ENCODE measurements at places on chromosomes 4 and X.

GRCh38 chr4:151644622-151645021 lies 116.2 kb downstream of the GATB start:
- DNase-seq, result peak; percentile 1

DNA sequence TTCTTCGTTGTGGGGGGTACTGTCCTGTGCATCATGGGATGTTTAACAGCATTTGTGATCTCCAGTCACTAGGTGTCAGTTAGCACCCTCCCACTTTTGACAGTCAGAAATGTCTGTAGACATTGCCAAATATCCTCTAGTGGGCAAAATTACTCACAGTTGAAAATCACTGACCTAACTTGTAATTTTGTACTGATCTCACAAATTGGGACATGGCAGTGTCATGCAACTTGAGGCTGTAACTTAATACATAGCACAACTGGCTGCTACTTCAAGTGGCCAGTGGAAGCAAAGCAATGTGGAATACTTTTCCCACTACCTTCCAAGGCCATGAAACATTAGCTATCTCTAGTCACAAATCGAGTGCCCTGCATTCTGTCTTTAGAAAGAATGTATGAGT lies 23.2 kb upstream of the TSPAN7 start:
- DNase-seq, result no peak

DNA sequence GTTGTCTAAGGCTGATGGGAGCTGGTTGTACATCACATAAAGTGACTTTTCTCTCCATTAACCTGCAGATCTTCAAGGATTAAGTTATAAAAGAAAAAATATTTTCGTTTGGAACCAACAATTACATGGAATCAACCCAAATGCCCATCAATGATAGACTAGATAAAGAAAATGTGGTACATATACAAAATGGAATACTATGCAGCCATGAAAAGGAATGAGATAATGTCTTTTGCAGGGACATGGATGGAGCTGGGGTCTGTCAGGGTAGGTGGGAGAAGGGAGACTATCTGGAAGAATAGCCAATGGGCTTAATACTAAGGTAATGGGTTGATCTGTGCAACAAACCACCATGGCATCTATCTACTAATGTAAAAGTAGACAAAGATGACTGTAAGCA lies 313.2 kb downstream of the FSTL5 start:
- no peak for DNase-seq

GRCh38 chrX:153779891-153780677 lies 757 bp upstream of the SRPK3 start:
- DNase-seq, result no peak

DNA sequence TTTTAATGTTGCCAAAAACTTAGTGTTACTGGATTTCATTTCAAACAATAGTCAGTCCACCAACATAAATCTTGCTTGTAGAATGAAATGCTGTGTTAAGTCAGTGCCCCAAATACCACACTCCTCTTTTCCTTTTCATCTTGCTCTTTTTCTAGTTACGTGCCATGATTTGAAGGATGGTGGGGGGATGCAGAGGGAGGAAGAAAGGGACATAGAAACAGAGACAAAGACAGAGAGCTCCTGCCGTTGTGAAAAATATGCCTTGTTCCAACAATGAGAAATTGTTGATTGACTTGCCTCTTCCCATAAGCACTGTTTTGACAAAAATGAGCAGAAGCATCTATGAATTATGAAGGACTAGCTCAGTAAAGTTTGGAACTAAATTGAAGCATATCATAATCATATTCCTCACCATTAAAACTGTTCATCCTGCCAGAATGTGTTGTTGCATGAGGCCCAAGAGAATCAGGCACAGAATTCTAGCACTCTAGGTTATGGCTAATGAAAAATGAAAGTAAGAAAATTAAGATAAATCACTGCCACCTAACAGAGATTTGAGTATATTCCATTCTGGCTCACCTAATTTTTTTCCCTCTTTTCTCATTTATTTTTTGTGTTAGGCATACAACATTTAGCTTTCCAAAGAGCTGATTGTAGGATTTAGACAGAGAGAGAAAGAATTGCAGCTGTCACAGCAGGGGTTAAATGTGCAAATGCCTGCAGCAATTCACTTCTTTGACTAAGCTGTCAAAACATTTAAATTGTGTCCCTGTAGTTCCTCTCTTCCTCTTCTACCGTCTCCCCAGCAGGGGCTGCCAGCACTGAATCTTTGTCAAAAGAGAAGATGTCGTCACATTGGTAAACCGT lies 111.6 kb upstream of the PTPN13 start:
- no peak for DNase-seq

DNA sequence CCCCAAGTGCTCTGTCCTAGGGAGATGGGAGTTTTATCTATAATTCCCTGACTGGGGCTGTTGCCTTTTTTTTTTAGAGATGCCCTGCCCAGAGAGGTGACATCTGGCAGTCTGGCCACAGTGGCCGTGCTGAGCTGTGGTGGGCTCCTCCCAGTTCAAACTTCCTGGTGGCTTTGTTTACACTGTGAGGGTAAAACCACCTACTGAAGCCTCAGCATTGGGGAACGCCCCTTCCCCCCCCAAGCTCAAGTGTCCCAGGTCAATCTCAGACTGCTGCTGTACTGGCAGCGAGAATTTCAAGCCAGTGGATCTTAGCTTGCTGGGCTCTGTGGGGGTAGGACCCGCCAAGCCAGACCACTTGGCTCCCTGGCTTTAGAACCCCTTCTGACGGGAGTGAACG lies 38.3 kb upstream of the CBLL2 start:
- no peak for DNase-seq

- DNase-seq, result no peak
Observed at GRCh38 chr4:83075311-83076095, 39.0 kb downstream of the PLAC8 start.

GRCh38 chr4:17962171-17962570 lies 59.4 kb downstream of the LCORL start:
- DNase-seq, result no peak

DNA sequence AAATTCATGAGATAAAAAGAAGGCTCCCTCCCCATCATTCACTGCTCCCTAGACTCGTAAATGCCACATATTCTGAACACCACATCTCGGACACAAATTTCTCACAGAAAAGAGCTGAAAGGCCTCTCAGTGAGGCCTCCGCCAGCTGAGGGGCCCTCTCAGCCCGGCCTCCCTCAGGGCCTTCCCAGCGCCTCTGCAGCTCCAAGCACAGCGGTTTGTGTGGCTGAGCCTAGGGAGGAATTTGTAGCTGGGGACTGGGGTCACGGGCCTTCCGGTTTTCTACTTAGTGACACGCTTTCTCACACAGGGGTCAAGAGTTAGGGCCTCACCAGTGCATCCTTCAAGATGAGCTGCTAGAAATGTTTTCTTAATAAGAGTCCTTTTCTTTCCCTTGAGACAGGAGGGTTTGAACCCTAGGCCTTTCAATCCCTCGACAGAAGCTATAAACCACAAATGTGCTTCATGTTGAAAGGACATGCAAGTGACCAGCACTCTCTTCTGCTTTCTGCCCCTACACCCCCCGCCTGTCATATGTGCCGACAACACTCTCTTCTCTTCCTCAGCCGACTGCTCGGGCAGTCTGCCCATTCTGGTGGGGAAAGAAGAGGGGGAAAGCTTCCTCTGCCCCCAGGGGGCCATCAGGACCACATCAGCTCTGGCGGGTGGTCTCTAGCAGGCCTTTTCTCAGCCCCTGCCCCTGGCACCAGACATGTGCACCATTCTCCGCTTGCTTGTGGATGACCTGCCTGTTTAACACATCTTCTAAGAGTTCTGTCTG lies 104.9 kb downstream of the CHIC2 start:
- DNase-seq, result no peak

DNA sequence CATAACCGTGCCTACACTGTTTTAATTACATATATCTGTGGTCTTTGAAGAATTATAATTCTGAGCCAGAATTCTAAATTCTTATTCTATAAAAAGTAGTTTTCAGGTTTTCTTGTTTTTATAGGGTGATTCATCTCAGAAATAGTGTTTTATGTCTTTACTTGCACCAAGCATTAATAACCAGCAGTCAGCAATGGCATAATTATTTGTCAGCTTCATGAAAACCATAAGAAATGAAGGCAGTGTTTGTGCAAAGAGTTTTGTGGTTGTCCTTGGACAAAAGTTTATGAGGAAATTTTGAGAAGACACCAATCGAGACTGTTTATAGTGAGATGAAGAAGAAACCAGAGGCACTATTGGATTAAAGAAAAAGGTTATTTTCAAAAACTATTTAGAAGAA lies 37.2 kb downstream of the EDNRA start:
- DNase-seq, result no peak

DNA sequence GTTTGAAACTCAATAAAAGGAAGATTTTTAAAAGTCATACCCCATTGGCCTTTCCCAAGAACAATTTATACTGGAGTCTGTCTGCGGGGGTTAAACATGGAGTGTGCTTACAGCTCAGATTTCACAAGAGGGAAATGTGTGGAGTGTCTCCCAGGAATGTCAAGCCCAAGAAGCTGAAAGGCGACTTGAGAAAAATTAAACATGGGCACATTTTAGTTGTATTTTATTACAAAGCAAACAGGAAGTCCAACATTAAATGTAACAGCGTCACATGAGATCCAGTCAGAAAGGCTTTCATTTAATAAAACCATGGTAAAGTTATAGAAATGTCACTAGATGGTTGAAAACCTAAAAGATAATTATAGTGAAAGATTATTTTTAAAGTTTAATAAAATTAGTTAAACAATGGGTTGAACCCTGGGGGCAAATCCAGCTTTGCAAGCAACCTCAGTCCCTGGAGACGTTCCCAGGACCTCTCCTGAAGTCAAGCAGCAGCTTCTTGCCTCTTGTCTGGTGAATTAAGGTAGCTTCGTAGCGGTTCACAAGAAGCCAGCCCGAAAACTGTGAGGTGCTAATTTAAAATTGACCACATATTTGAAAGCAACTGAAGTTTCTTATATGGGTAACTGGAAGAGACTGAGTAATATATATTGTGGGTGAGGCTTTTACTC lies 168.4 kb upstream of the EDNRA start:
- DNase-seq, result no peak

DNA sequence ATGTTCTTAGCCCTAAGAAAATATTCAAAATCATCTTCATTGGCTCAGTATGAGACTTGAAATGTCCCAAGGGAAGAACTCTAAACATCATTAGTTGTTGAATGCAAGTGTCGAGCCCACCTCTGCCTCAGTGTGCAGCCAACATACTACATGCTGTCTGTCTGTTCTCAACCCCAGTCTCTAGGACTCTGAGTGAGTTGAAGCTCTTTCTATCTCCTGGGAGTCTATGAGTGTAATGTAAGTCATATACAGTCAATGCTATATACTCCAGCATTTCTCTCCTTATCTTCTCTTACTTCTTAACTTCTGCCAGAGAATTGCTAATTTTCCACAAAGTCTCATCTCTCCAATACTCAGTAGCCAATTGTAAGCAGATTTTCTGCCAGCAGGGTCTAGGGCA lies 61.3 kb downstream of the SPATA18 start:
- DNase-seq, result no peak

- DNase-seq, result no peak
Observed at GRCh38 chr4:130510661-130511060, 1414.7 kb downstream of the C4orf33 start.

- DNase-seq, result no peak
Observed at GRCh38 chr4:158714937-158715336, 8.3 kb downstream of the PPID start.

DNA sequence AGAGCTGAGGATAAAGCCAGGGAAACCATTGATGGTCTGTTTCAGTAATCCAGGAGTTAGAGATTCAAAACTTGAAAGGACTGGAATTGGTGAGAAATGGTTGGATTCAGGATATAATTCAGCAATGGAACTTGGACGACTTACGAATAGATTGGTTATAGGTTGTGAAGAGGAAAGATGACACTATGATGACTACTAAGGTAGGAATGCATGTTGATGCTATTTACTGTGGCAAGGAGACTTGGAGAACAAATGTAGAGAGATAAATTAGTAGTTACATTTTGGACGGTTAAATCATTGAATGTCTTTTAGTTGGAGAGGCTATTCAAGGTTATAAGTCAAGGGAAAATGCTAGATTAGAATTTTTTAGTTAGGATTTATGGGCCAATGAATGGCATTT lies 365.4 kb upstream of the TECRL start:
- no peak for DNase-seq

GRCh38 chrX:4320436-4320947 lies 607.0 kb upstream of the PRKX start:
- DNase-seq, result no peak

DNA sequence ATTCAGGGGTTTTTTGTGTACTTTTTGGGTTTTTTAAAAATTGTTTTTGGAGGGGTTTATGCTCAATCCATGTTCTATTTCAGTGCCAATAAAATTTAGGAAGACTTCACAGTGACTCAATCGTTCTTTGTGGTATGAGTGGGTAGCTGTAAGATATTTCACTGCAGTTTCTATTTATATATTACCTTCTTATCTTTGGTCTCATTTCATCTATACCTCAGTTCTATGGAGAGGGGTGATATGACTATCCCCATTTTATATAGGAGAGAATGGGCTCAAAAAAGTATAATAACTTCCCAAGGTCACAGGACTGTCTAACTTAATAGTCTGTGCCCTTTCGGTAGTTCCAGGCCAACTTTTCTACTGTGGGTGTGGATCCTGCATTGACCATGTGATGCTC lies 74.4 kb downstream of the MSN start:
- DNase-seq, result no peak

- no peak for DNase-seq
Observed at GRCh38 chr4:127685292-127685691, 44.9 kb upstream of the SLC25A31 start.

GRCh38 chrX:109036624-109037023 lies 300.3 kb upstream of the IRS4 start:
- no peak for DNase-seq

- DNase-seq, result no peak
Observed at GRCh38 chrX:45309096-45309495, 108.4 kb upstream of the DIPK2B start.

GRCh38 chr4:19346636-19347035 lies 905.1 kb upstream of the SLIT2 start:
- no peak for DNase-seq
